ENCODE measurements at places on chromosomes 3 and 15.

DNA sequence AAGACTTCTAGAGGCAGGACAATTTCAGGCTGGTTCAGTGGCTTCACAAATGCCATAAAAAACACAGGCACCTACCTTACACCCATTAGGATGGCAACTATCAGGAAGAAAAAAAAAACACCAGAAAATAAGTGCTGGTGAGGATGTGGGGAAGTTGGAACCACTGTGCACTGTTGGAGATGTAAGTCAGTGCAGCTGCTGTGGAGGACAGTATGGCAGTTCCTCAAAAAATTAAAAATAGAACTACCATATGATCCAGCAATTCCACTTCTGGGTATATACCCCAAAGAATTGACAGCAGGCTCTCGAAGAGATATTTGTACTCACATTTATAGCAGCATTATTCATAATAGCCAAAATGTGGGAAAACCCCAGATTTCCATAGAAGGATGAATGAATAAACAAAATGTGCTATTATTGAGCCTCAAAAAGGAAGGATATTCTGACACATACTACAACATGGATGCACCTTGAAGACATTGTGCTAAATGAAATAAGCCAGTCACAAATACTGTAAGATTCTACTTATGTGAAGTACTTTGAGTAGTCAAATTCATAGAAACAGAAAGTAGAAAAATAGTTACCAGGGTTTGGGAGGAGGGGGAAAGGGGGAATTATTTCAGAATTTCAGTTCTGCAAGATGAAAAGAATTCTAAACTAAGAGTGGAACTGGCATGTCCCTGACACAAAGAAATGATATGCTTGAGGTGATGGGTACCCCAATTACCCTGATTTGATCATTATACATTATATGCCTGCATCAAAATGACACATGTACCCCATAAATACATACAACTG is 40.9 kb downstream of the NR1D2 start:
- no peak for DNase-seq

DNA sequence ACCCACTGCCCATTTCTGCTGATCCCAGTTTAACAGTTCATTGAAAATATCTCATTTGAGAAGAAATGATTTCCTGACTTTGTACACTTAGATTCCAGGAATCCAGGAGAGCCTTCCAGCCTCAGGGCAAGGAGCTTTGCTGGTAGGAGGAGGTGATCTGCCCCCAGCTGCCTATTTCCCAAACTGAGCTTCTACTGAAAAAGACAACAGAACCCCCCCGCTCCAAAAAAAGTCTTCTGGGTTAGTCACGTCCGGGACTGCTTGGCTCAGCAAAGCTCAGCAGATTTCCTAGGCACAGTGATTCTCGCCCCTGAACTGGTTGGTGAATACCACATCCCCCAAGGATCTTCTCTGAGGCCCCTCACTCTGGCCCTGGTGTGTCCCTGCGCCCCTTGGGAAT is 13.1 kb downstream of the SLC6A6 start:
- DNase-seq, result no peak

GRCh38 chr3:150870406-150870805 is 34.8 kb downstream of the MINDY4B start:
- no peak for DNase-seq

DNA sequence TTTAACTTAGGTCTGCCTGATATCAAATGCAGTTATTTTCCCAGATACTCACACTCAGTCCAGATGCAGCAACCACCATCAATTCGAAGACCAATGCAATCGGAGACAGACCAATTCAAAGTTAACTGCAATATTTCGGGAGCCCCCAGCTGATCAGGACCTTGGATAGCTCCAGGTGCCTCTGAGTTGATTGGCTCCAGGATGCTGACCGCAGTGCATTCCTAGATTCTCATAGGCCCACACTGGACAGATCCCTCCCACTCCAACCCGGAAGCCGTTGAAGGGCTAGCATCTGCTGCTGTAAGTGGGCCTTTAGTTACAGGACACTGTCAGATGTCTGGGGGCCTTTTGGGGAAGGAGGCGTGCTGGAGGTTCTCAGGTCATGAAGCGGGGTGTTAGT is 89.5 kb upstream of the ATP2B2 start:
- peak; percentile 10 for DNase-seq

Measured in CD4-positive, alpha-beta T cell treated with Interleukin-4 for 4 hours (primary cell).